ENCODE measurements at places on chromosomes 1 and 21.

DNA sequence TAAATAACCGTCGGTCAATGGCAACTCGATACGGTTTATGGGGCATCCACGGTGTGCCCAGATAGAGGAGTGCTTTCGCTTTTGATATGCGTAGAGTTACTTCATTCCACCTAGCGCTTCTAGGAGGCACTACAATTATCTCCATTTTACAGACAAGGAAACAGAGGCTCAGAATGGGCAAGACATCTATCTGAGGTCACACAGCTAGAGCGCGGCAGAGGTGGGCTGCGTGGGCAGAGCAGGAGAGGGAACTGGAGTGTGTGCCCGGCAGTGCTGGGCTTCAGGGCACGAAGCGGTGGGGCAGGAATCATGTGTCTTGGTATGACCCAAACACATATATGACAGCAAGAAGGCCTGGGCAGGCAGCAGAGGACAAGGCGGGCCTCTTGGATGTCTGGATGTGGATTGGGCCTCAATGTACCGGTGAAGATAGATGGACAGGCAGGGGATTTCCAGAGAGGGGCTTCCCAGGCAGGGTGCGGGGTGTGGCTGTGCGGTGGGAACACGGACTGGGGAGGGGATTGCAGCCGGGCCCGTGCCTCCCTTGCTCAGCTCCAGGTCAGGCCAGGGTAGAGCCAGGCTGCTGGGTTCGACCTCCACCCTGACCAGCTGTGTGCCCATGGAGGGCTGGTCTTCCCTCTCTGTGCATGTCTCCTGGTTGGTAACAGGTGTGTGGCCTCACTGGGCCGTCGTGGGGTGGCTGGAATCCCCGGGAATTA is 21.2 kb downstream of the TP73 start:
- DNase-seq: no peak

GRCh38 chr1:48876330-48876785 is 99.7 kb upstream of the BEND5 start:
- peak; percentile 29 for DNase-seq

DNA sequence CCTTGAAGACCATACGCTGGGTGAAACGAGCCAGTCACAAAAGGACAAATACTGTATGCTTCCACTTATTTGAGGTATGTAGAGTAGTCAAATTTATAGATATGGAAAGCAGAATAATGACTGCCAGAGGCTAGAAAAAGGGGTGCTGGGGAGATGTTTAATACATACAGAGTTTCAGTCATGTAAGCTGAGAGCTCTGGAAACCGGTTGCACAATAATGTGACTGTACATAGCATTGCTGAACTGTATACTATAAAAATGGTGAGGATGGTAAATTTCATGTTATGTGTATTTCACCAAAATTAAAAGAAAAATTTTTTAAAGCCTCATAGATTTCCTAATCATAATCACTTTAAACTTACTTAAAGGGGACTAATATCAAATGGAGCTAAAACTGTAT is 110.8 kb downstream of the ZZZ3 start:
- no peak for DNase-seq

GRCh38 chr1:34970829-34971228 is 14.3 kb downstream of the TMEM35B start:
- DNase-seq: no peak

- DNase-seq: no peak
These were observed 411.1 kb downstream of the PCP4 start for GRCh38 chr21:40278345-40278744.

- peak; percentile 80 for DNase-seq
These were observed 539 bp downstream of the CGN start for GRCh38 chr1:151511636-151512215.

- no peak for DNase-seq
These were observed 127.1 kb upstream of the ARHGEF16 start for GRCh38 chr1:3327389-3327702.

DNA sequence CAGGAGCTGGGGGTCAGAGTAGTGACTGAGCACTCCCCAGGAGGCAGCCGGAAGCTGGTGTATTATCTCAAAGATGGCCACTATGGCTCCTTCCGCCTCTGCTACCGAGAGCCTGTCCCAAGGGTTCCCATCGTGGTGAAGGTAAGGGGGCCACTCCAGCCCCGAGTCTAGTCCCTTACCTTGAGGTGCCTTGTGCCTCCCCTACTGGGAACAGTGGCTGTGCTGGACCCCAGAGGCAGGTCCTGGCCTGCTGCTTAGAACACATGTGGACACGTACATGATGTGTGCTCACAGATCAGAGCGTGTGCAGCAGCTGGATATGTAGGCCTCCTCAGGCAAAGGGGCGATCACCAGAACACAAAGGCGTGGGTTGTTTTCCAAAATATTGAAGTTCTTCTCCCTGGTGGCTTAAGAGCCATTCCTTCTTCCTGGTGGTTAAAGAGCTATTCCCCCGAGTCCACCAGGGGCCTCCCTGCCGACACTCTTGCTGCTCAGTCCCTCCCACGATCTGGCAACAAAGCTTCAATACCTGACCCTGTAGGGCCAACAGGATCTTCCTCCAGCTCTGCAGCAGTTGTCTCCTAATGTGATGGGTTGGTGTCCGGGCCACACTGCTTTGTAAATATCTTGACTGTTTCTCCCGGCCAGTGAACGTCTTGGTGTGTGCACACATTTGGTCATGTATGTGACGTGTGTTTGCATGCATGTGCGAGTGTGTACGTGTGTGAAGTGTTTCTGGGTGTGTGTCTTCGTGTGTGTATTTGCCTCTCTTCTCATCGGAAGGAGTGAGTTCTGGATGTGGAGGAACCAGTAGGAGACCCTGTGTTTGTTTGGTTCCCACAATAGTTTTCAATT is 68.4 kb upstream of the TINAGL1 start:
- no peak for DNase-seq

DNA sequence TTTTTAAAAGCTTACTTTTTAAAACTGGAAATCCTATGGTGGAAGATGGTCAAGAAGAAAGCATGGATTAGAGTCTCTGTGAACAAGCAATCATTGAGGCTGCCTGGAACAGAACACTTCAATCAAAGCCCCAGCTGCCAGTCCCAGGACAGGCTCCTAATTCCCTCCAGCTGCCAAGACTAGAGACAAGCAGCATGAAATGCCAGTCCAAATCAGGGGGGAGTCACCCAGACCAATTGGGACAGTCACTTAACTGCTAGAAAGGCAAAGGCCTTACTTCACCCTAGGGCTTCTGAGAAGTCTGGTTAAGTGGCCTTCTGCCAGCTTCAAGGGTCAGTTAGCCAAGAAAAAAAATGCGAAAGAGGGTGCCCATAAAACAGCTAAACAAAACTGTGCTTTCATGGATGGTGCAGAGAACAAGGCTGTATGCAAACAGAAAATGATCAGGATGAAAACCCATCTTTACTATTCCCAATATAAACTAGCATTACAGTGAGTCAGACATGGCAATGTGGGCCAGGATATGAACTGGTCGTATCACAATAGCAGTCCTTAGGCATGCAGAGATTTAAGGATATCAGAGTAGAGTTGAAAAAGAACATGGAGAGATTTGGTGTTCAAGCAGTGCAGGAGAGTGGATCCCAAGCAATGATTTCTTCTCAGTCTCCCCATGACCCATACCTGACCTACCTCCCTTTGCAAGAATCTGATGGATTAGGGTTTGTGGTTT is 31.0 kb upstream of the MAN1A2 start:
- DNase-seq: no peak

DNA sequence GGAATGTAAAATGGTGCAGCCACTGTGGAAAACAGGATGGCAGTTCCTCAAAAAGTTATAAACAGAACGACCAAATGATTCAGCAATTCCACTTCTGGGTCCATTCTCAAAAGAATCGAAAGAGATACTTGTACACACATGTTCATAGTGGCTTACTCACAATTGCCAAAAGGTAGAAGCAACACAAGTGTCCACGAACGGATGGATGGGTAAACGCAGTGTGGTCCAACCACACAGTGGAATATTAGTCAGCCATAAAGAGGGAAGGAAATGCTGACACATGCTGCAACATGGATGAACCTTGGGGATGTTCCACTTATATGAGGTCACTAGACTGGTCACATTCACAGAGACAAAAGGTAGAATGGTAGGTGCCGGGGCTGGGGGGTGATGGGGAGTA is 5.3 kb downstream of the KRTAP10-1 start:
- no peak for DNase-seq

GRCh38 chr1:41347276-41347675 is 14.0 kb upstream of the FOXO6 start:
- DNase-seq: no peak

- peak; percentile 33 for DNase-seq
These were observed 239.5 kb downstream of the RYR2 start for GRCh38 chr1:237281481-237281880.

DNA sequence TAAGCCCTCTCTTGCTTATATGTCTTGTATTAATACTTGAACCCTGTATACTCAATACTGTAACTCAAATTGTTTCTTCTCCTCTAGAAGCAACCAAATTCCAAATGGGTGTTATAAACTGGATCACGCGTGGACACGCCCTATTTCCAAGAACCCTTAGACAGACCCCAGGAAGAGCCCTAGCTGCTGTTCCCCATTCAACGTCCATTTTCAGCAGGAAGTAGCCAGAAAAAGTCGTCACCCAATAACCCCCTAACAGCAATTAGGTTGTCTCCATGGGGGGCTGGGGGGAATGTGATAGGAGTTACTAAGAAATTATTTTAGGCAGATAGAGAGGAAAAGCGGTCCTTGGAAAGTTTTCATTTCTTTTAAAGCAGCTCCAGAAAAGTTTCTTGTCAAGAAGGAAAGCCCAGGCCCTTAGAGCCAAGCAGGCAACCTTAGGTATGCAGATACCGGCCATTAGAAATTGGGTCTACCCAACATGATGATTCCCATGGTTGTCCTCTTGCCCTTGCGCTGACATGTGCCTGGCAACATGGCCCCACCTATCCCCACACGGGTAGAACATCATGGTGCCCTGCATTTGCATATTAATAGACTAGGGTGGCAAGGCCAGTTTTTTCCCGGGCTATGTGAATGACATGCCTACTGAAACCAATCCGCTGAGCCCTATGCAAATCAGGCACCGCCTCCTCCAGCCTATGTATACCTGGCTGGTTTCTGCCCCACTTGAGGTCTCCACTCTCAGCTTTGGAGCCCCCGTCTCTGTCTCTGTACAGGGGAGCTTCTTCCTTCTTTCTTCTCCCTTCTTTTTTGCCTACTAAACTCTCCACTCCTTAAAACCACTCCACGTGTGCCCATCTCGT is 4.0 kb upstream of the CD46 start:
- DNase-seq: no peak

DNA sequence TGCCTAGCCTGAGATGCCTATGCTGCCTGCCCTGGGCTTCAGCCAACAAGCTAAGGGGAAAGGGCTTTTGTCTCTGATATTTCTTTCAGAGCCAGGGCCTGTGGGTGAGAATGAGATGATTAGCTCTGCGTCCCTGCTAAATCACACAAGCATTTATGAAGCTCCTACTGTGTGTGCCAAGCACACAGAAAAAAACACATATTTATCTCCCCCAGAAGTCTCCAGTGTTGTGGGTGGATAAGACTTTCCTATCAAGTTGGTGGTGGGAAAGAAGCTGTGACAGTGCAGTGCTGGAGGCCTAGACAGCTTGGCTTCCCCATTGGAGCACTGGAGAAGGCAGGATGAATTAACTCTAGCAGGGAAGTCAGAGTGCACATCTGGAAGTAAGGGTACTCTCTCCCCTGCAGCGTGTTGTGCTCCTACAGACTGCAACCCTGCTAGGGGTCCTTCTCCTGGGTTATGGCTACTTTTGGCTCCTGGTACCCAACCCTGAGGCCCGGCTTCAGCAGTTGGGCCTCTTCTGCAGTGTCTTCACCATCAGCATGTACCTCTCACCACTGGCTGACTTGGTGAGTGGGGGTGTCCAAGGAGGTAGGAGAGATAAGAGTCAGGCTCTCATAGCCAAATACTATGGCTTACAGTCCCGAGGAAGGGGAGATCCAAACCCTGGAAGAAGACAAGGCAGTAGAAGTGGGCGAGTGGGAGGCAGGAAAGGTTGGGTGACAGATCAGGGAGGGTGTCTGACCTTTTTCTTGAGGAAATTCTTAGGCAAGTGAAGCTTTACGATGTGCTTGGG is 1.7 kb downstream of the SLC50A1 start:
- DNase-seq: no peak

- peak; percentile 29 for DNase-seq
These were observed 30.0 kb downstream of the ZC3H11B start for GRCh38 chr1:219582865-219583264.
